ENCODE measurements at places on chromosomes 1 and 21.
A peak's percentile ranks its signal among the peaks of the same experiment; 100 is the strongest.

DNA sequence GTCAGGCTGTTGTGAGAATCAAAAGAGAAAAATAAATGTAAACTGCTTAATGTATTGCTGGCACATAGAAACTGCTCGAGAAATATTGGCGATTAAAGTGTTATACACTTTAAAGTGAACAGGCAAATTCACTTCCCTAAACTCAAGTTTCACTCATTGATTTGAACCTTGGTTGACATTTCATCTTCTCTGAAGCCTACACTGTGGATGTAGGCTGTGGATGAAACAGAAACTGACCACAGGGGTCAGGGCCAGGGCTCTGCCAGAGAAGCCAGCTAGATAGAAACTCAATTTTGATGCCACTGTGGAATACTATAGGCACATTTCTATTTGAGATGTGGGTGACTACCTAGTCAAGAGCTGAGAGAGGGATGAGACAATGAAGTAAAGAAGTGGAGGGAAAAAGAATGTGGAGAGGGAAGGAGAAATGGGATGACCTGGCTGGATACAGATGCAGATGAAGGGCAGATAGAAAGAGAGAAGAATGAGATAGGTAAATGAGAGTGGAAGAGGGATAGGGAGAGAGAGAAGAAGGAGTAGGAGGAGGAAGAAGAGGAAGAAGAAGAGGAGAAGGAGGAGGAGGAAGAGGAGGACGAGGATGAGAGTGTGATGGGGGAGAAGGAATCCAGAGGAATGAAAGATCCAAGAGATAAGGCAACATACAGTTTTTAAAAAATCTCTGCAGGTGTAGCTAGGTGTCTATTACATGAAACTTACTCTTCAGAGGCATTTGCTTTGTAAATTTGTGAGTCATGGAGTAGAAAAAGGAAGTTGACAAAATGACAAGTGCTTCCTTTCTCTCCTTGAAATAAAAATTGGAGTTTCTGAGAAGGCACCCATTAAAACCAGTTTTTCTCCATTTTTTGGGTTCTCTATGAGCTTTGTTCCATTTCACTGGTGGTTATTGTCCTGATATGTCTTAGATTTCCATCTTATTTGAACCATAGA is 17.4 kb upstream of the CD1D start:
- no peak overlapping the region for H3K4me3 ChIP-seq
- no peaks in the 10 kb centered on the region for H3K4me1 ChIP-seq

DNA sequence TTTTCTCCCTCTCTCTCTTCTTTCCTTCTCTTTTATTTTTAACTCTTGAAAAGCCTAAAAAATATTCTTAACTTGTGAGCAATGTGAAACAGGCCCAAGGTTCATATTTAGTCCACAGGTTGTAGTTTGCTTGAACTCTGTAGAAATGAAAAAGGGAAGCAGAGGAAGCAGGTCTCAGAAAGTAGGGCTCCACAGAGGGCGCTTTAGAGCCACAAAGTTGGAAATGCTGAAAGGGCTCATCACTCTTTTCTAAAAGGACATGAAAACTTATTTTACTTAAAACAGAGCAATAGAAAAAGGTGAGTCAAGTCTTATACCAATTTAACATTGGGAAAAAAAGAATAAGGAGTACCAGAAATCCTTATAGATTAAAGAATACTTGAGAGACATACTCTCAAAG is 247.0 kb downstream of the USP25 start:
- no peak overlapping the region for H3K4me3 ChIP-seq
- H3K36me3 ChIP-seq, result no peaks in the 10 kb centered on the region
- no peaks in the 10 kb centered on the region for H3K27me3 ChIP-seq
- no peak overlapping the region for H3K27ac ChIP-seq

DNA sequence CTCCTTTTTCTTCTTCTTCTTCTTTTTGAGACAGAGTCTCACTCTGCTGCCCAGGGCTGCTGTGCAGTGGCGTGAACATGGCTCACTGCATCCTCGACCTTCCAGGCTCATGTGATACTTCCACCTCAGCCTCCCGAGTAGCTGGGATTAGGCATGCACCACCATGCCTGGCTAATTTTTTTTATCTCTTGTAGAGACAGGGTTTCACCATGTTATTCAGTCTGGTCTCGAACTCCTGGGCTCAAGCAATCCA is 13.0 kb upstream of the PADI1 start:
- H3K36me3 ChIP-seq, result no peaks in the 10 kb centered on the region
- H3K4me1 ChIP-seq, result no peaks in the 10 kb centered on the region
- no peaks in the 10 kb centered on the region for H3K27me3 ChIP-seq
- no peak for DNase-seq

- H3K36me3 ChIP-seq, result no peaks in the 10 kb centered on the region
- no peaks in the 10 kb centered on the region for H3K27me3 ChIP-seq
- no peak within 1 kb of the TSS for H3K27ac ChIP-seq
- peak; percentile 55 for DNase-seq
- no peak within 1 kb of the TSS for H3K4me3 ChIP-seq
- no peaks in the 10 kb centered on the region for H3K4me1 ChIP-seq
Observed at GRCh38 chr1:167093846-167094516, at the start of gene STYXL2. Gene STYXL2, plus strand, starts transcription at chr1:167094075. Its CDS starts 775 bp downstream, at chr1:167094850.

- H3K27me3 ChIP-seq, result no peaks in the 10 kb centered on the region
- H3K4me1 ChIP-seq, result peaks cover 2% of the 10 kb centered on the region
- no peak overlapping the region for H3K4me3 ChIP-seq
- no peaks in the 10 kb centered on the region for H3K36me3 ChIP-seq
Observed at GRCh38 chr1:98674075-98674781, 12.7 kb downstream of the SNX7 start.

GRCh38 chr1:67832737-67833601 is at the start of gene GNG12:
Gene GNG12, minus strand, starts transcription at chr1:67833467. Its CDS starts 125,781 bp downstream, at chr1:67707686.
- peaks cover 52% of the 10 kb centered on the region for H3K27me3 ChIP-seq
- peak within 1 kb of the TSS; percentile 93 for H3K4me3 ChIP-seq
- DNase-seq, result peak; percentile 93

DNA sequence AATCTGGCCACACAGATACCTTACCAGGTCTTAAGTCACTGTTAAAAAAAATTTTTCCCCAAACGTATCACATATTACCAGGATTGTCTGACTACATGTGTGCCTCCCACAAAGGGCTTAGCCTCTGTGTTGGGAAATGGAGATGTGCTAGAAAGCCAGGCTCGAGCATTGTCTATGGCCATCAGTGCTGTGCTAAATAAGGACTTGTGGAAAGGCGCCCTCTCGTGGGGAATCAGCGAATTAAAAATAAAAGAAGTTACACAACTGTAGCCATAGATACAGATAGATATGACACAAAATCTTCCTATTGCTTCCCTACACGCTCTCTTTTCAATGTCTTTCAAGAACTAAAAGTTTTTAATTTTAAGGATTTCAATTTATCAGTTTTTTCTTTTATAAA is 47.5 kb upstream of the CRNN start:
- no peaks in the 10 kb centered on the region for H3K27me3 ChIP-seq
- H3K27ac ChIP-seq, result no peak overlapping the region
- peak; percentile 51 for DNase-seq
- no peaks in the 10 kb centered on the region for H3K36me3 ChIP-seq
- H3K4me1 ChIP-seq, result no peaks in the 10 kb centered on the region

- H3K27ac ChIP-seq, result peak overlapping the region; percentile 15
- peaks cover 12% of the 10 kb centered on the region for H3K27me3 ChIP-seq
- no peaks in the 10 kb centered on the region for H3K36me3 ChIP-seq
- peaks cover 17% of the 10 kb centered on the region for H3K4me1 ChIP-seq
- no peak overlapping the region for H3K4me3 ChIP-seq
- peak; percentile 72 for DNase-seq
Observed at GRCh38 chr1:203512848-203513584, 19.1 kb downstream of the OPTC start.

DNA sequence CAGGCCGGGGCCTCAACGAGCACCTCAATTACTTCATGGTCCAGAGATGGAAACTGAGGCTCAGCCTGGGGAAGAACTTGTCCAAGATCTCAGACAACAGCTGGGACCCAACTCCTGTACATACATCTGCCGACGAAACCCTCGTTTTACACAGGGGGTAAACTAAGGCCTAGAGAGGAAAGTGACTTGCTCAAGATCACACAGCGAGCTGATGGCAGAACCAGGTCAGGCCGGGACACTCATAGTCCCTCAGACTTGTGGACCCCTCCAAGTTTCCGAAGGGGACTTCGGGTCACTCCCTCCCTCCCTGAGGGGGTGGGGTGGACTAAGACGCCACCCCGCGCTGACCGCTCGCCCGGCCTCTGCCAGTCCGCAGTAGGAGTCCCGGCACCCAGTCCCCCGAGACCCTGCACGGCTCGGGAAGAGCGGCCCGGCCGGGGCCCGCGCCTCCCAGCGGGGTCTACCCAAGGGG is 430 bp downstream of the WASF2 start:
- H3K27me3 ChIP-seq, result no peaks in the 10 kb centered on the region
- H3K4me1 ChIP-seq, result no peaks in the 10 kb centered on the region
- DNase-seq, result no peak
- H3K36me3 ChIP-seq, result peaks cover 5% of the 10 kb centered on the region
- peak overlapping the region; percentile 93 for H3K4me3 ChIP-seq

DNA sequence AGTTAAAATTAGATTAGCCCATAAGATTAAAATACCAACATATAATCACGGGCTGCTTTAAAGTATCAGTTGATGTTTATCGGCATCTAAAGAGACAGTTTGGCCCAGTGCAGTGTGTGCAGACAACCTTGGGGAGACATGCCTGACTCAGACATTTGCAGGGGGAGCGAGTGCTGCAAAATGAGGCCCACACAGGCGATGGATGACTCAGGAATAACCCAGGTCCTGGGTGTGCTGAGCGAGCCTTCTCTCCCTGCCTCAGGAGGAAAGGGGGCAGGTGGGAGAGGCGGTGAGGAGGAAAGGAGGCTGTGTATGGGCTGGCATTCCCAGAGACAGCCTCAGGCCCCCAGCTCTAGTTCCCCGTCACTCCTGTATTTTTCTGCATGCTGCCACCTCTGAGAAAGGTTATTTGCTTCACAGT is 9.0 kb downstream of the SLC9A1 start:
- peak; percentile 49 for DNase-seq
- H3K27ac ChIP-seq, result peak overlapping the region; percentile 44
- no peak overlapping the region for H3K4me3 ChIP-seq
- no peaks in the 10 kb centered on the region for H3K4me1 ChIP-seq
- H3K27me3 ChIP-seq, result no peaks in the 10 kb centered on the region
- peaks cover 12% of the 10 kb centered on the region for H3K36me3 ChIP-seq

- no peak overlapping the region for H3K4me3 ChIP-seq
- H3K27me3 ChIP-seq, result no peaks in the 10 kb centered on the region
- no peak for DNase-seq
- H3K27ac ChIP-seq, result no peak overlapping the region
- peaks cover 10% of the 10 kb centered on the region for H3K4me1 ChIP-seq
Observed at GRCh38 chr1:202462342-202463076, 114.0 kb downstream of the PPP1R12B start.

DNA sequence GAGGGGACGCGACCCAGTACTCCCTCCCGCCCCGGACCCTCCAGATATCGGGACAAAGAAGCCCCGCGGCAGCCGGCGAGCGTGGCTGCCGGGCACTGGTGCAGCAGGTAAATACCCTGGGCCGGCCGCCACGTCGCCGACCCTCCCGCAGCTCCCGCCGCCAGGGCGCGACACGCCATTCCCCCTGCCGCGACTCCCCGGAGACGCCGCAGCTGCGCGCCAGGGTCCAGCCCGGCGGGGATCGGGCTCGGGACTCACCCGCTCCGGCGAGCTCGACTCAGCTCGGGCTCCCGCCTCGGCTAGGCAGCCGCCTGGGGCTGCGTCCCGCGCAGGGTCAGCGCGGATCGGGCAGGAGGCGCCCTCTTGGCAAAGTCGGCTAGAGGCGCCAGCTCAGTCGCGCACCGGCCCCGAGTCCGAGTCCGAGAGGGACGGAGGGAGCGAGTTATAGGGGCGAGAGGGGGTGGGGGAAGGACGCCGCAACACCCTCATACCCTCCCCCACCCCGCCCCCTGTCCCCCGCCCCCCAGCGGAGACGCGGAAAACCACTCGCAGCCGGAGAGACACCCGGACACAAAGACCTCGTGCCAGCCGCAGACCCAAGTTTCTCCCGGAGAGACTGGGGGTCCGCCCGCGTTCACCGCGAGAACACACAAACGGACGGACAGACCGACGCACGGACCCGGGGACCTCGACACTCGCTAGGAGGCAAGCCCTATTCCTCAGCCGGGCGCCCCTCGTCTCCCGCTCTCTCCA is 985 bp downstream of the SYT6 start:
- H3K36me3 ChIP-seq, result no peaks in the 10 kb centered on the region
- peaks cover 99% of the 10 kb centered on the region for H3K27me3 ChIP-seq
- H3K4me1 ChIP-seq, result peaks cover 4% of the 10 kb centered on the region

GRCh38 chr1:100502052-100502792 is 35.7 kb upstream of the GPR88 start:
- no peak overlapping the region for H3K27ac ChIP-seq
- no peak overlapping the region for H3K4me3 ChIP-seq
- no peaks in the 10 kb centered on the region for H3K27me3 ChIP-seq
- H3K4me1 ChIP-seq, result no peaks in the 10 kb centered on the region
- no peak for DNase-seq

DNA sequence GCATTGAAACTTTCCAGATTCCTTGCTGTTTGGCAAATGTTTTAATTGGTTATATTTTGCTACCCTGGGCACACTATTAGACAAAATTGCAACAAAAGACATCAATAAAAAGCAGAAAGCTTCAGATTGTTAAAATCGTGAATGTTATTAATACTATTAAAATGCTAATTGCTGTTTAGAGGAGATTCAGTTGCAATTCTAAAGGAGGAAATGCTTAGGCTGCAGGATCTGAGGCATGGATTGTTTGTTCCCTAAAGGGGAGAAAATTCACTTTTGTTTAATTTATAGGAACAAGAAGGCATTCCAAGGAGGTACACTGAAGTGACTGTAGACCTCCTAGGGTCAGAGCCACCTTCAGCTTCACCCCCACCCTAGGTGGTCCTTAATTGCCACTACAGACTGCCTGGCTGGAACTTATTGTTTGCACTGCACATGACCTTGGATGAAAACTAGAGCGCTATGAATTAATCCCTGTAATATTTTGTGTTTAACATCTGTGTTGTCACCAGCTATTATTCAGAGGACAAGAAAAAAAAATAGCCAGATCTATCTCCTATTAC is 1266.9 kb upstream of the ADGRL2 start:
- no peak overlapping the region for H3K4me3 ChIP-seq
- H3K4me1 ChIP-seq, result no peaks in the 10 kb centered on the region
- H3K36me3 ChIP-seq, result no peaks in the 10 kb centered on the region
- DNase-seq, result no peak

DNA sequence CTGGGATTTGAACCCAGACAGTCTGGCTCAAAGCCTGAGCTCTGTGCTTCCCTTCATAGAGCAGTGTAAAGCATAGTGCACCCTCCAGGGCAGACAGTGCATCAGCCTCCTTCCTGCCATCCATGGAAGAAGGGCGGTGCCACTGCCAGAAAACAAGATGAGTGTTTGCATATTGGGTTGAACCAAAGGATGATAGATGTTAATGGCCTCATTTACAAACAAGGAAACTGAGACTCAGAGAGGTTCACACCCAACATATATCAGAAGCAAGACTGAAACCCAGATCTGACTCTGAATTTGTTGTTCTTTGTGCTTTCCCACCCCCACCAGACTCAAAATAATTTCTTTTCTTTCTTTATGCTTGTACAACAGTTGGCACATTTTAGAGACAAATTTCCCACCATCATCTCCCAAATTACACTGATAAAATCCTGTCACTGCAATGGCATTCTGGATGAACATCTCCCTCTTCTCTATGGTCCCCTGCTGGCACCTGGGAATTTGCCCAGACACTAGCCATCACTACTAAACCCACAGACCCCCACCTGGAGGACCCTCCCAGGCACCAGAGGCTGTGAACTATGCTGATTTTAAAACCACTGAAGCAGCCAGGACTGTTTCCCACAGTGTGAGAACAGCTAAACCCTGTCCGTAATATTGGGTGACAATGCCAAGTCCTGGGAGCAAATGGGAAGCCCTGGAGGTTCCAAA is 45.4 kb upstream of the MPZL1 start:
- no peak for DNase-seq
- peaks cover 9% of the 10 kb centered on the region for H3K4me1 ChIP-seq
- peaks cover 3% of the 10 kb centered on the region for H3K27me3 ChIP-seq
- H3K4me3 ChIP-seq, result no peak overlapping the region
- no peak overlapping the region for H3K27ac ChIP-seq
